Stimulated activated CD8-positive, alpha-beta memory T cell treated with anti-CD3 and anti-CD28 coated beads, Interleukin-4, amount 100 ng/mL, for 4 hours (primary cell): ENCODE measurements at places on chromosomes 7 and 10.

GRCh38 chr7:66348959-66349358 lies 143.8 kb downstream of the TPST1 start:
- DNase-seq, result no peak

GRCh38 chr10:91886954-91887271 lies 22.4 kb downstream of the FGFBP3 start:
- no peak for DNase-seq

- no peak for DNase-seq
Observed at GRCh38 chr10:117539361-117539773, 3.2 kb upstream of the EMX2 start.

DNA sequence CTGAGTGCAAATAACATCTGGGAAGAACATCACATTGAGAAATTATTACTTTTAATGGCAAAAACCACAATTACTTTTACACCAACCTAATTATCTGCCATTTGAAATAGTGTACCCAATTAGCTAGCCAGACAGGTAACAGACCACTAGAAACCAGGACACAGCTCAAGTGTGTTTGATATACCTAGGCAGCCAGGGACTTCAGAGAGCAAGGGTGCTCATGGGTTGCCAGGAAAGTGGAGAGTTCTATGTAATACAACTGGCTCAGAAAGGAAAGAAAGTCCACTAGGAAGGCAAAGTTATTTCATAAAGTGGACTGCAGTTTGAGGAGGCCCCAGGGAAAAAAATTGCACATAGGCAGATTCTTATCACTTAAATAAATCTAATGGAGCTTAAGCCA lies 50.0 kb upstream of the PTN start:
- DNase-seq, result no peak

DNA sequence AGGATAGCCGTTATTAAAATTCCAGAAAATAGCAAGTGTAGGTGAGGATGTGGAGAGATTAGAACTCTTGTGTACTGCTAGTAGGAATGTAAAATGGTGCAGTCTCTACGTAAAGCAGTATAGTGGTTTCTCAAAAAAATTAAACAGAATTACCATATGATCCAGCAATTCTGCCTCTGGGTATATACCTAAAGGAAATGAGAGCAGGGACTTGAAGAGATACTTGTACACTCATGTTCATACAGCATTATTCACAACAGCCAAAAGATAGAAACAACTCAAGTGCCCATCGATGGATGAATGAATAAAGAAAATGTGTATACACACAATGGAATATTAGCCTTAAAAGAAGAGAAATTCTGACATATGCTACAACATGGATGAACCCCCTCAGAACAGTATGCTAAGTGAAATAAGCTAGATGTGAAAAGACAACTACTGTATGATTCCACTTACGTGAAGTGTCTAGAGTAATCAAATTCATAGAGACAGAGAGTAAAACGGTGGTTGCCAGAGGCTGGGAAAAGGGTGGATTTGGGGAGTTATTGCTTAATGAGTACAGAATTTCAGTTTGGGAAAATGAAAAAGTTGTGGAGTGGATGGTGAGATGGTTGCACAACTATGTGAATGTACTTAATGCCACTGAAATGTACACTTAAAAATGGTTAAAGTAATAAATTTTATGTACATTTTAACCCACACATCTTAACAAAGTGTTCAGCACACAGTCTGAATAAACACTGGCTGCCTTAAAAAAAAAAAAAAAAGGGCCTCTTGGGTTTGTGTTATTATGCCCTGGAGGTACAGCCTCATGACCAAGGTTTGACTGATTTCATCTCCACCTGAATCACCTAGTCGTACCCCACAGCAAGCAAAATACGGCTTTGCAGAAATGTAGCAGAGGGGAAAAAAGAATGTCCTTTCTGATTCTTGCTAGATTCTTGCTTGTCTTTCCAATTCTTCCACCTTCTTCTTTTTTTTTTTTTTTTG lies 26.2 kb downstream of the BUB3 start:
- DNase-seq, result no peak
